ENCODE measurements at places on chromosomes 4 and X.

GRCh38 chrX:71859637-71860036 is 51.0 kb upstream of the NHSL2 start:
- no peak for DNase-seq

DNA sequence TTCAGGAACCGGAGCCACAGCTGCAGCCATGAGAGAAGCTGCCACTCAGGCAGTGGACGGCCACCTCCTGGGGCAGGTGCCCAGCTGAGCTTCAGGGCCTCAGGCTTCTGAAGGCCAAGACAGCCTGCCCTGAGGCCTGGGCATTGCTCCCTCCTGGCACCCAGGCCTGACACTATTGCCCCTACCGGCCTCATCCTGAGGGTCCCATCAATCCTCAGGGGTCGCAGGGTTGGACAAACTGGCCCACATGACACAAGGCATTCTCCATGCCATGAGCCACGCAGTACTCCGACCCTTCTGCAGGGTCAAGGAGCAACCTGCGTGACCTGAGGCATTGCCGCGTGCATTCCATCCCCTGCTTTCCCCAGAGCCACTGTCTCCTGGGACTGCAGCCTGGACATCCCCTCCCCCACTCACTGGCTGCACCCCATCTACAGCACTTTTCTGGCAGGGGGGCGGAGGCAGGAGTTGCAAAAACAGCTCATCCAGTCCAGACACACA is 3.0 kb upstream of the ZFP92 start:
- no peak for DNase-seq

- DNase-seq, result no peak
Observed at GRCh38 chrX:112734290-112734689, 54.6 kb upstream of the LHFPL1 start.

DNA sequence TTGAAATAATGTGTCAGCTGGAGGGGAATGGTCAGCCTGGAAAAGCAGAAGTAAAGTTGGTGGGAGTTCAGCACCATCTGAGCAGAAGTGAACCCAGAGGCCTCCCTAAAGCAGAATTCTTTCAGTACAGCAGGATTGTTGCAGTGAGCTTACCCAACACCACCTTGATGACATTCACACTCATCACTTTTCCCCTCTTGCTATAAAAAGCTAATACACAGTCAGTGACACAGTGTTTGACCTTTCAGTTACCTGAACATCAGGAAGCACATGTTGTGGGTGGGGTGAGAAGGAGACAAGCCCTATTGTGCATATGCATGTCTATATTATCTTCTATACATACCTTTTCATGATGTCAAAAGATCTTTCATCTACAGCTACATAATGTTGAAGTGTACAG is 624.7 kb upstream of the ZFP42 start:
- no peak for DNase-seq

- DNase-seq, result no peak
Observed at GRCh38 chr4:98932539-98932938, 3.6 kb upstream of the EIF4E start.

- no peak for DNase-seq
Observed at GRCh38 chr4:82425478-82425877, 4.8 kb downstream of the HNRNPDL start.

GRCh38 chr4:159238631-159239030 is 135.8 kb downstream of the RAPGEF2 start:
- no peak for DNase-seq

GRCh38 chrX:2620576-2620975 is 70.5 kb upstream of the CD99 start:
- no peak for DNase-seq
